CD4-positive, alpha-beta memory T cell (primary cell): ENCODE measurements at places on chromosomes 6 and 20. TPM values are rescaled to one million over a fixed set of nuclear protein-coding genes. Genes with fewer than 3 reads are reported as not detected.

GRCh38 chr6:152129691-152130151, 322.2 kb downstream of the ESR1 start:
- DNase-seq, result no peak

DNA sequence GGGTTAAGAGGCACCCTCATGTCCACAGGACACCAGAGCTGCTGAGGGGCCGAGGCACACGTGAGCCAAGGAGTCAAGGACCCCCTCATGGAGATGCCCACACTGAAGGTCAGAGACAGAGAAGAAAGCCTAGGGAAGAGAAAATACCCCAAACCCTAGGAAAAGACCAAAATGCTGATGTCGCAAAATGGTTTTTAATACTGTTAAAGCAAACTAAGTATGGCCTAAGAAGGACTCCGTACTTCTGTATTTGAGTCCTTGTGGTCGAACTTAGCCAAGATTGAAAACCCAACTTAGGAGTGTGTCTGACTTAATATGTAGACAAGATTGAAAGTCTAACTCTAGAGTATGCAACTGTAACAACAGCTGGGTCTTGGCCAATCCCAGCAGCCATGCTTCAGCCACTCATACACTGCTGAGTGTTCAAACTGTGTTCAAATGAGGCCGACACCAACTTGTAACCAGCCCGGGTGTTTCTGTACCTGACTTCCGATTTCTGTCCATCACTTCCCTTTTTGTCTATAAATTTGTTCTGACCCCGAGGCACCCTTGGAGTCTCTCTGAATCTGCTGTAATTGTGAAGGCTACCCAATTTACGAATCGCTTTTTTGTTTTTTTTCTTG, 92.6 kb upstream of the AGPAT4 start:
- DNase-seq, result no peak

DNA sequence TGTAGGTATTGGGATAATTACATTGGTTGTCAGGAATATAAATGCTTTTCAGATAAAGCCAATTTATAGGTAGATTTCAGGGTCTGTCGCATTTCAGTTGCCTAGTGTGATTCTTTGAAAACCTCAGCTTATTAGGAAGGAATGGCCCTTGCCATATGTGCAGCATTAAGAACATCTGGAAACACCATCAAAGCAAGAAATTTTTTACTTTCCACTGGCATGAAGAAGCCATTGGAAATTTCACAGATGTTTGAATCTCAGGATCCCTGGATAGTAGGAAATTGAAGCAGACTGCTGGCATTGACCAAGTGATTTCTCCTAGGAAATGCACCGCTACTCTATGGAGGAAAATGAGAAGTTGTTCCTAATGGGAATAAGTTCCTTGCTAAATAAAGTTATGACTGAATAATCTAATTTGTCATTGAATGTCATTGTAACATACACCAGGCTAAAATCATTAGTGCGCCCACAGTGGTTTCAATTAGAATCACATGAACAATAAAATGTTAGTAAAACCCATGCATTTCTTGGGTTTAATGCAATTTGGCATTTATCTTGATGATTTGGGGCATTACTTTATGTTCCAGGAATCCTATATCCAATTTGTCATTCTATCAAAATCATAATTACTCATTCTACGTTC, 950.1 kb downstream of the EPHA7 start:
- DNase-seq, result no peak

DNA sequence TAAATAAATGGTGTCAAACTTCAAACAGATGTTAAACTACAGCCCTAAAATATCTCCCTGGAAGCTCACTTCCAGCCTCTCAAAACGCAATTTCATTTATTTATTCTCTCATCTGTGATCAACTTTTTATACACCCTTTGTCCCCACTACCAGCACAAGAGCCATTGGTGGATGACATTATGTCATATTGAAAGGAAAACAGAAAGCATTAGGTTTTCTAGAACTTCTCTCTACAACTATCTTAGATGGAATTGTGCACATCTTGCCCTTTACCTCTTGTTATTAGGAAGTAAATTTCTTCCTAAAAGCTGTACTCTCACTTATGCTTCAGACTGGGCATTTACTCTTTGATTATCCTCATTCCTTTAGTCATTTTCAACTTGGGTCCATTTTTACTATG, 771.2 kb upstream of the GJE1 start:
- no peak for DNase-seq

- no peak for DNase-seq
These were observed 19.1 kb upstream of the TULP4 start for GRCh38 chr6:158293122-158293521.

- DNase-seq, result no peak
These were observed 14.2 kb upstream of the SLC22A7 start for GRCh38 chr6:43283905-43284304.

DNA sequence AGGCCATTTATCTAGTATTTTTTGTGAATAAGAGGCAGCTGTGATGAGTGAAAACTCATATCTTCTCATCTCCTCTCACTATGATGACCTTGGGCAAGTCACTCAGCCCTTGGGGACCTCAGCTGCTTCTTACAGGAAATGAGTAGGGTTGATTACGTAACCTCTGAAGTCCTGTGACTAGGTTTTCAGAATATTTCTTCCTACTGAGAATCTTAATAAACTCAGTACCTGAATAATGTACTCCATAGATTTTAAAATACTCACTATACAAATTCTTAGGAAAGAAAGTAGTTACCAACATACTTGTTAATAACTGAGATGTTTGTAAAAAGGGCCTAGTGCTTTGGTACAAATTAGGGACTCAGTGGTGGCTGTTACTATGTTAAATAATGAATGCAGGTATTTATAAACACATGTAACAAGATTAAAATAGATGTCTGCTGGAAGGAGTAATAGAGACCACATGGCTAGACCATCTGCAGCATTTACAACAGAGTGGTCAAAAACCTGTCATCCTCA, 60.9 kb downstream of the RPRD1B start:
- DNase-seq, result peak; percentile 29

HTR1E gene
- not detected for total RNA-seq

DNA sequence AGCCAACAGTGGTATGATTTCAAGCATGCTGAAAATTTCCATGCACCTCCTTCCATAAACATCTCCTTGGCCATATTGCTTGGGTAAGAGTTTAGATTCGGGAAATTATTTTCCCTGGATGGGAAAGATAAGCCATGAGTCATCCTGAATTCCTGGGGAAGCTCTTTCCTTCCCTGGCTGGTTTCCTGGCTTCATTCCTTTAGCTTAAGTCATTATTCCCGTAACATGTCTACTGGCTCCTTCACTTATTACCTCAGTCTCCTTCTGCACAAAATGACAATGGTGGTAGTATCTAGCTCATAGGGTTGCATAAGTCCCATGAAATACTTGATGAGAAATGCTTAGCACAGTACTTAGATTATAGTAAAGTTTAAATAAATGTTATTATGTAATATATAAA, 27.6 kb downstream of the TINAG start:
- DNase-seq, result no peak

GRCh38 chr6:36548401-36548743, 1.1 kb upstream of the STK38 start:
- no peak for DNase-seq

- no peak for DNase-seq
These were observed 32.5 kb downstream of the KIAA0319 start for GRCh38 chr6:24613361-24614042.

SSTR4 gene
- not detected for total RNA-seq

- no peak for DNase-seq
These were observed 40.3 kb downstream of the AKAP7 start for GRCh38 chr6:131175564-131175963.

GRCh38 chr20:37523911-37524700, 3.1 kb downstream of the NNAT start:
- no peak for DNase-seq

- no peak for DNase-seq
These were observed 8.5 kb downstream of the TRAM2 start for GRCh38 chr6:52568320-52568719.

- no peak for DNase-seq
These were observed 291.7 kb upstream of the SPTLC3 start for GRCh38 chr20:12717061-12717460.

BPIFB2 gene
- total RNA-seq, result not detected

GRCh38 chr6:147548921-147549475, 40.5 kb downstream of the SAMD5 start:
- no peak for DNase-seq

DNA sequence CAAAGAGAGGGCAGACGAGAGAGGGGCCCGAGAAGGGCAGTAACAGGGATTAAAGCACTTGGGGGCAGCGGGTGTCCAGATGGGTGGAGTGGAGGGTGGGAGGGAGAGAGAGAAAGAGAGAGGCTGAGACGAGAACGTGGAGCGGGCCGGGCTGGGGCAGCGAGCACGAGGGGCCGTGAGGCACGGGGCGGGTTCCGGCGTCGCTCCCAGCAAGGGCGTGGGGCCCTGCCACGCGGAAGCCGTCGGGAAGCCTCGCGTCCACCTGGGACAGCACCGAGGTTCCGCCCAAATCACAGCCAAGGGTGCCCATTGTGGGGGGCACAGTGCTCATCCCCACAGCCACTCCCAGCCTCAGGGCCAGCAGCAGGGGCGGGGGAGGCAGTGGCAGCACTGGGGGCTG, 49.8 kb downstream of the KCNQ2 start:
- no peak for DNase-seq

DNA sequence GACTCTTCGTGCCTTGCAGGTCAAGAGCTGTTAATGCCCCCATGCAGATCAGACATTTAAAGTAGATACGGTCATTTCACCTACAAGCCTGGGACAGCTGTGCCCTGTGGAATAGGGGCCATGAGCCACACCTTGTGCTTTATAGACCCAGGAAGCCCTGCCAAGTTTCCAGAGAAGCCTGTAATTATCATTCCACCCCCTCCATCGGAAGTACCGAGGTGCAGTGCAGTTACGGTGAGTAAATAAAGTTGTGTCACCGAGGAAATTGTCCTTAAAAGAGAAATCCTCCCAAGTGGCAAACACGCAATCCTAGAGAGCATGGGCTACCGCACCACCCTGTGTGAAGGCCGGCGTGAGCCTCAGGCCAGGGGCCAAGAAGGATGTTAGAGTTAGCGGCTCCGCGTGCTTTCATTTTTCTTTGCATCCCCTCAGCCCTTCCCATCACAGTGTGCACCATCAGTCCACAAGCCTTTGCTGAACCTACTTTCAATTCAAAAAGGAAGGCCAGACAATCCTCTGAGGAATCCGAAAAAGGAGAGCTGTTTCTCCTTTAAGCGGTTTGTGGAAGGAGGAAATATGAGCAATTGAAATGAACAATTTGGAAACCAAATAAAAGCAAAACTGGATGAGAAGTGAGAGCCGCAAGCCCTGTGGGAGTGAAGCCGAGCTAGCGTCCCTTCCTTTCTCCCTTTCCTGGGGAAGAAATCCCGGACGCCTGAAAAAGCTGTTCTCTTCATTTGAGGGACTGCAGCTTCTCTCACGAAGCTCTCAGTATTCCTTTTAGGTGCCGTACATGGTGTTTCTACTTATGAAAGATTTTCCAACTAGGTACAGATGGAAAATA, 183.3 kb upstream of the PDE10A start:
- DNase-seq, result no peak

- no peak for DNase-seq
These were observed 37.6 kb upstream of the CLIC5 start for GRCh38 chr6:46053039-46053933.

FAM209B gene
- total RNA-seq, result 2.2 TPM
